AG04450 (cell line): ENCODE measurements at places on chromosomes 1 and 21.

DNA sequence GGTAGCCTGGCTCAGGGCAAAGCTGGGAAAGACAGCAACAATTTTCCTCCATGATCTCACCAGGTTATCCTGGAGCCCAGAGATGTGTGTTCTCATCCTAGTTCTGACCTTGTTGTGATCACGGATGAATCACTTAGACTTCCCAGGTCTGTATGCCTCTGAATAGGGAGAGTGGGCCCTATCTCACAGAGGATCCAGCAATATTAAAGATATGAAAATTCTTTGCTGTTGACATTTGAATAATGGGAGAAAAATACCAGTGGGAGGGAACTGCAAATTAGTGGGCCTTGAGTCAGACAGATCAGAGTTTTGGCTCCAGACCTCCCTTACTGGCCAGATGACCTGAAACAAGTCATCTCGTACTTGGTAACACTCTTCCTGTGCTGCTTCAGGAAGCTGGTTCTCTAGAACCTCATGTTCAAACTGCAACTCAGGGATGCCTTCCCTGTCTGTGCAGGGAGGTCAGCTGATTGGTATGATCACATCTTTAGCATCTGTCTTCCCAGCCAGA, 32.8 kb upstream of the RNF19B start:
- no peak for DNase-seq

DNA sequence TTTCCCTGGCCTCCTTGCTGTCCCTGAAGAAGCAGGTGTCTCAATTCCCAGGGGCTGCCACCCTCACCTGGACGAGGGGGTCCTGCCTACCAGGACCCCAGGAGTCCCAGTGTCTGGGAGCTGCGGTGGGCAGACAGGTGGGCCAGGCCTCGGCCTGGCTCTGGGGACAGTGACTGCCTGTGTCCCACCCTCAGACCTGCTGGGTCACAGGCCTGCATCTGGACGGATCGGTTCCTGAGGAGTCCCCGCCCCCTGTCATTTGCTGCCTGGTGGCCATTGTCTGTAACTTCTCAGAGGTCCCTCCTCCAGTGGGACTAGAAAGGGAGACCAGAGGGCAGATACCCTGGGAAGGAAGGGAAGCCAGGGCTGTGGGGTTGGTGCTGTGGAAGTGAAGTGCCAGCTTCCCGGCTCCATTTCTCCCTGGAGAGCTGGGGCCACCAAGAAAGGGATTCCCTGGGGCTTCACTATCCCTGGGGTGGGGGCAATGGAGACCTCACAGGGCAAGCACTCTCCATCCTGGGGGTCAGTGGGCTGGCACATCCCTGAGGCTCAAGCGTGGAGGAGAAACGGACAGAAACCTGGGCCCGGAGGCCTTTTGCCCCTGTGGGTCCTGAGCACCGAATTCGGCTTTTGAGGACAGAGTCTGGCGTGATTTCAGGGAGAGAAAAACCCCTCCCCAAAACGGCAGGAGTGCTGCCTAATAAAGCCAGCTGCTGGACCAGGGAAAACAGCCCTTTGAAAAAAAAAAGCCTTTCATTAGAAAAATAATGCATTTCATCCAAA, 157.3 kb downstream of the PEX14 start:
- DNase-seq: no peak

- no peak for DNase-seq
Measured at GRCh38 chr1:91606546-91607078, 106.0 kb downstream of the CDC7 start.

DNA sequence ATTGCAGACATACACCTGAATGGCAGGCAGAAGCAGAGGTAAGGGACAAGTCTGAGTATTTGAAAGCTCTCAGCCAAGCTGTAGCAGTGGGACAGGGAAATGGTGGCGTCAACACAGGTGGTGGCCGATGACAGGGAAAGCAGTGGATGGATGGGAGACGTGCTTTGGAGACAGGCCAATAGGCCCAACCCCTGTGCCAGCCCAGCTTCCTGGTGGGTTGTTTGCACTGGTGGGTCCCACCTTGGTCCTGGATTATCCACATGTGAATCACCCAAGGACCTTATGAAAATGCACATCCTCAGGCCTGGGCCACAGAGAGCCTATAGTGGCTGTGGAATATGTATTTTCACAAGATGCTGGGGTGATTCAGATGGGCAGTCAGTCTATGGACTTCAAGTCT, 203.7 kb upstream of the VAMP3 start:
- no peak for DNase-seq

DNA sequence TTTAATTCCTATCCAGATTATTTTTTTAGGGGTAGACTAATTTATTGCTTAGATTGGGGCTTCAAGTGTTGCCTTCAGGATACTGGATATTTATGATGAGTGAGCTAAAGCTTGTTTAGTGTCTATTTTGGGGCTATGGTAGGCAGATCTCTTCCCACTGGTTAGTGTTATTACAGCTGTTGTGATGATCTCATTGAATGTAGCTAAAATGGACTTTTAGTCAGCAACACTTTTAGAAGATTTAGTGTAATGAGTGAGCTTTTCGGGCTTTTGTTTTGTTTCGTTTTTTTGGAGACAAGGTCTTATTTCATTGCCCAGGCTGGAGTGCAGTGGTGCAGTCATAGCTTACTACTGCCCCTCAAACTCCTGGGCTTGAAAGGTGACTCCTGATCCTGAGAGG, 14.2 kb downstream of the THRAP3 start:
- DNase-seq: no peak

- no peak for DNase-seq
Measured at GRCh38 chr1:110184446-110184845, 25.7 kb upstream of the KCNC4 start.

DNA sequence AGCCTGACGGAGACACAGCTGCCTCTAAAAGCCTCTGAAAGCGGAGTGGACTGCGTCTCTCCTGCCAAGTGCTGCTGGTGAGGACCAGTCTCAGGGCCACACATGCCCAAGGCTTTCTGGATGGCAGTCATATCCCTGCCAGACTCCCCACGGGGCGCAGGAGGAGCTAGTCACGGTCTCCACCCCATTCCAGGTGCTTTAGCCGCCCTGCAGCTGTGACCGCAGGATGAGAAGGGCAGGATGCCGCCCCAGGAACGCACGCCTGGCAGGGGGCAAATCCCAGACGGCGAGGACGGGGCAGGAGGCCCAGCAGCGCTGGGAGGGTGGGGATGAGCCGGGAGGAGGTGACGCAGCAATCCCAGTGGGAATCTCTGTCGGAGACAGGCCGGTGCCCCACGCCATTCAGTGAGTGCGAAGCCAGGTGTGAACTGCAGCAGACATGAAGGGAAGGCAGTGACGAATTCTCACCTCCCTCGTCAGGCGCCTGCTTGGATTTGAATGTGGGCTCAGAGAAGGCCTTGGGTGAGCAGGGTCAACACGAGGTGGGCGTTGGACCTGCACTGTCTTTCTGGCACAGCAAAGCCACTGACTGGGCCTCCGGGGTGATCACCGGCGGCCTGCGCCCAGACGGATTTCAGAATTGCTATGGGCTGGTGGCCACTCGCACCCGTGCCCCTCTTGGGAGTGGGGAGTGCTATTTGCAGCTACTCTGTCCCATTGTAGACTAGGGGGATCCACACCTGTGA, 38.5 kb upstream of the SLC19A1 start:
- no peak for DNase-seq

GRCh38 chr1:208108646-208109330, 135.4 kb downstream of the PLXNA2 start:
- DNase-seq: no peak

GRCh38 chr1:68015369-68015768, 35.1 kb downstream of the DIRAS3 start:
- no peak for DNase-seq

- no peak for DNase-seq
Measured at GRCh38 chr1:55993646-55994318, 585.6 kb downstream of the PLPP3 start.

GRCh38 chr1:221241592-221241991, 362.3 kb downstream of the HLX start:
- no peak for DNase-seq

DNA sequence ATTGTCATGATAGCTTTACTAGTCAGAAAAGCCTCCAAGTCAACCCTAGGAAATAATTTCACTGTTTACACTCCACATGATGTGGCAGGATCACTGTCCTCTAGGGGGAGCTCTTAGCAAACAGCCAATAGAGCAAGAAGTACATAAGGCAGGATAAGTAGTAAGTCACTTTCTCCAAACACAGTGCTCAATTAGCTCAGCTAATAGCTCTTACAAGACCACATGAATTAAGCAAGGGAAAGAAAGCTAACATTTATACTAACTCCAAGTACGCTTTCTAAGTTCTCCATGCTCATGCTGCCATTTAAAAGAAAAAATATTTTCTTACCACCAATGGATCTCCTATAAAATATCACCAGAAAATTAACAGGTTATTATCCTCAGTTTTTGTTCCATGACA, 66.9 kb upstream of the LRIF1 start:
- peak; percentile 18 for DNase-seq

DNA sequence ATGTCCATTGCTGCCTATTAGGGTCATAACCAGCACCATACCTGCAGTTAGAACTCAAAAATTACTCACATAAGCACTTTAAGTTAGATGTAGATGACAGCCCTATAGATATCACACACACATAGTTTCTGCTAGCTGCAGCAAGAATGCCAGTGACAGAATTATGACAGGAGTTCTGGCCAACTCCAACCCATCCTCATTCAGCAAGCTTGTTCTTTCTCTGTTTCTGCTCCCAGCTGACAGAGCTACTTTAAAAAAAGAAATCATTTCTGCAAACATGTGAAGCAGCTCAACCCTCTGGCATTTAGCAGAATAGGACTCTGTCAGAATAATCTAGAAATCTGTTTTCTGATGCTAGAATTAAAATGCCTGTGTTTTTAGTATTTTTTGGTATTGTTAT, 23.8 kb upstream of the OTUD7B start:
- no peak for DNase-seq

DNA sequence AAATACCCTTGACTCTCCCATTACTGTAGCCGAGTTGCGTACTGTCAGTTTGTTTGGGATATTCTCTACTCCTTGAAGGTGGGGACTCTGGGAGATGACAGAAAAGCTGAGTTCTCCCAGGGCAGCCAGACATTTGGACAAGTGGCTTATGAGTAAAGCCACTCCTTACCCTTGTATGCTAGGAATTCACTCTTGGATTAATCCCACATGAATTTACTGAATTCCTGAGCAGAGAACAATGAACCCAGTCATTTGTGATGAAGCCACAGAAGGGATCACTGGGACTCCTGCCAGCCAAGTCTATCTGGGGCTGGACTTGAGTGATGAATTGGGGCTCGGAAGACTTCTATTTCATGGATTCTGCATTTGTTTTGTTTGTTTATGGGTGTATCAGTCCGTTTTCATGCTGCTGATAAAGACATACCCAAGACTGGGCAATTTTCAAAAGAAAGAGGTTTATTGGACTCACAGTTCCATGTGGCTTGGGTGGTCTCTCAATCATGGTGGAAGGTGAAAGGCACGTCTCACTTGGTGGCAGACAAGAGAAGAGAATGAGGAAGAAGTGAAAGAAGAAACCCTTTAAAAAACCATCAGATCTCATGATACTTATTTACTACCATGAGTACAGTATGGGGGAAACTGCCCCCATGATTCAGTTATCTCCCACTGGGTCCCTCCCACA, 25.1 kb downstream of the C1orf116 start:
- peak; percentile 70 for DNase-seq

DNA sequence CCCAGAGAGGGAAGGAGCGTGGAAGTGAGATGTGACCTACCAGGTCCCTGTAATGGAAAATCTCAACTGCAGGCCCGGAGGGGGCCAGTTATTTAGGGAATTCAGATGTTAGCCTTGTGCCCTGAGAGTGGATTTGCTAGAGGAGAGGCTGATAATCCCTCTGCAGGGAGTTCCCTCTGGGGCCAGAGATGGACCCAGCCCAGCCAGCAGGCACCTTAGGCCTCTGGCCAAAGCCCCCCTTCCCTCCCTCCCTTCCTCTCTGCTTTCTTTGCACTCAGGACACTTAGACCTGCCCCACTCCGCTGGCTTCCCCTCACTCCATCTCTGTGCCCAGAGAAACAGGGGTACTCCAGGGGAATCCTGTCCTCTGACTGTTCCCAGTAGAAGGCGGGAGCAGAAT, 1.5 kb upstream of the ATP1A2 start:
- DNase-seq: no peak

DNA sequence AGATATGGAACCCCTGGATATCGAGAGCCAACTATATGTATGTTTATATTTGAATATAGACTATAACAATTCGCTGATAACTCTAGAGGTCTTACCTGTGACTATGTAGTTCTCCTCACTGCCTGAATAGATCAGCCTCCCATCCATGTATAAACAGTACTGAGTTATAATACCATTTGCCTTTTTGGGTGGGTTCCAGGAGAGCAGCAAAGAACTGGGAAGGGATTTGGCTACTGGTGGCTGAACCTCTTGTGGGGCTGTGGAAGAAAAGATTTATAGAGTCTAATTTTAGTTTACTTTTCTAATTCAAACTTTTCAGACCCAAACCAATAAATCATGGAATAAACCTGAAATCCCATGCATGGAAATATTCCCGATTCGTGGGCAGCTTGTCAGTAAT, 376.9 kb downstream of the USH2A start:
- no peak for DNase-seq

- DNase-seq: peak; percentile 23
Measured at GRCh38 chr1:160006312-160006940, 25.4 kb downstream of the PIGM start.

DNA sequence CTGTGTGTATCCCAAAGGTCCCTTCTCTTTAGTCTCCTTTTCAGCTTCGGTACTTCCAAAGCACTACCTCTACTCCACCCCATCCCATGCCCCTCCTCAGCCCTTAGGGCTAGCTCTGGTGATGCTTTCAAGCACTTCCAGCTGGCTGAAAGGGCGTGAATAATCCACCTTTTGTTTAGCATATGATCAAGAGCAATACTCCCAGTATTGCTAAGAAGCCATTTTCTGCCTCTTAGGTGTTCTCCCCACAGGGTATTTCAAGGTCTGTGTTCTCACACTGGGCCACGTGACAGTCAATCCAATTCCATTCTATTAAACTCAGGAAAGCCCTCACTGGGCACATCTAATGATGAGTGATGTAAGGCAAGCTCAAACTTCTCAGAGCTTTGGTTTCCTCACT, 298.5 kb upstream of the PROX1 start:
- no peak for DNase-seq

- DNase-seq: no peak
Measured at GRCh38 chr1:59169703-59170102, 127.2 kb upstream of the FGGY start.

DNA sequence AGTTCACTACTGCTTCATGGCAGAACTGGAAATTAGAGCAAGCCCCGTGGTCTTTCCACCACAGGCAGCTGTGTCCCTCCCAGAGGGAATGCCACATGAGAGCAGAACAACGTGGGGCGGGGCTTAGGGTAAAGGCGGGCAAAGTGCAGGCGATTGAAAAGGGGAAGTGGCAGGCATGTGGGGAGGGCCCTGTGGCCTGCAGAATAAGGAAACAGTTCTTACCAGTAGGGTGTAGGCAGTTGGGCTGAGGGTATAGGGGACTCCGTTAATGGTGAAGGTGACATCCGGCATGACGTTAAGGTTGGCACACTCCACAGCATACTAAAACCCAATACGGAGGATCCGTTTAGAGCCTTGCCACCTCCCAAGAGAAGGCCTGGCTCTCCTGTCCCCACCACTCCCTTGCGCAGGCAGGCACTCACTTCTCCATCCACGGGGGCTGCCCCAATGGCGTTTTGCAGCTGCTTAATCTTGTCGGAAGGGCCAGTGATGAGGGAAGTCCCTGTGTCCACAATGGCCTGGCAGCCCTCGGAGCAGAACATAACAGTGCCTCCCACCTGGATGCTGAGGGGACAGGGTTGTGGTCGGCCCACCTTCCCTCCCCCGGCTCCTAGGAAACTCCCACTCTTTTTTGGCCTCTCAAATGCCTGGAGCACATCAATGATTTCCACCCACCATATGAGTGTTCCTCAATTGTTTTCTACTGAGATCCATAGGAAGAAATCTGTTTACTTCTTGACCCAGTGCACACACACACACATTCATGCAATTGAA, 9.1 kb upstream of the RAB7B start:
- DNase-seq: no peak

- peak; percentile 72 for DNase-seq
Measured at GRCh38 chr1:218380125-218380977, 35.2 kb downstream of the TGFB2 start.
